ENCODE measurements at places on chromosomes 7 and 10.

- no peak for DNase-seq
Observed at GRCh38 chr7:108188724-108189123, 58.6 kb upstream of the LAMB4 start.

DNA sequence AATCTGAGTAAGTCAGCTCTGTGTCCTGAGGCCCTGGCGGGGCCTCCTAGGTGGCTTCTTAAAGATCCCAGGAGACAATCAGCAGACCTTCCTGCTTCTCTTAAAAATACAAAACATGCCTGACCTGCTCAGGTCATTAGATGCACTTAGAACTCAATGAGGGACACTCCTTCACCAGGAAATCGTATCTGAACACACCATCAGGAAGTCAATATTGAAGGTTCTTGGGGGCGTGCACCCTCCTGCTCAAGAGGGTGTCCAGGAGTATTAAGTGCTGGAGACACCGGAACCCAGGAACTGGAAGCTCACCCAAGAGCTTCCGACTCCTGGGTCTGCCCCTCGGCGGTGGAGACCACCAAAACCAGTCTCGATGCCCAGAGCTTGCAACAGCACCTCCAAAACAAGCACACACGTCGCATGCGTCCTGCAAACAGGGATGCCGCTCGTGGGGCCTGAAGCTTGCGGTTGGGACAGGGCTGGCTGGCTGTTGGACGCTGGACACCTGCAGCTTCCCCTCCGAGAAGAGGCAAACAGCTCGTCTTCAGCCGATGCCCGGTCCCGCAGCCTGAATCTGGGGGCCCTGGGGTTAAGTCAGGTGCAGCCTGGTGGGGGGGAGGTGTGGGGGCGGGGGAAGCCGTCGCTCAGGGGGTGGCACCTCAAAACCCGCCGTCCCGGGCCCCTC lies 803 bp downstream of the RAPGEF5 start:
- DNase-seq = no peak

DNA sequence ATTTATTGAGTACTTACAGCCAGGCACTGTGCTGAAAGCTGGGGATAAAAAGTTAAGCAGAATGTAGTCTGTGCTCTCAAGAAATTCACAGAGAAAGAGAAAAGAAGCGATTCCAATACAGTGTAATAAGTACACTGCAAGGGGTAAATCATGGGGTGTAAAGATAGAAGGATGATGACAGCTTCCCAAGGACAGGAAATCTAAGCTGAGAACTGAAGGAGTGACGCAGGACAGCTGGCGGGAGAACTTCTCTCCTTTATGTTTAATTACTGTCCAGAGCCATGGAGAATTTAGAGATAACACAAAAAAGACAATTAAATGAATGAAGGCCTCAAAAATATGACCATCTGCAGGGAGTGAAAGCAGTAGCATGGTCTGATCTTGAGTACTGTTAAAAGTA lies 34.8 kb downstream of the C7orf33 start:
- no peak for DNase-seq

DNA sequence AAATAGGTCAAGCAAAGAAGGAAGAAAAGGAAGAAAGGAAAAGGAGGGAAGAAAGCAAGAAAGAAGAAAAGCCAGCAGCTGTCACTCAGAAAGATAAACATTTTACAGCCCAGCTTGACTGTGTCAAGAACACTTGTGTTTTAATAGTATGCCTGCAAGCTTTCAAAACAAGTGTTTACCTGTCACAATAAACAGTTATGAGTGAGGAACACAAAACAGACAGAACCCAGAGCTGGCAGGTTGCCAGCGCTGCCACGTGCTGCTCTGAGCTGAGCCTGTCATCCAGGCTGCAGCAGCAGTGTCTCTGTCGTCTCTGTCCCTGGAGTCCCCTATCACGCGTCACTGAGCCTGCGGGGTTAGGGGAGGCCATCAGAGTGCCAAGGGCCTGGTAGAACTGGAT lies 827.6 kb upstream of the AUTS2 start:
- no peak for DNase-seq

GRCh38 chr7:126302639-126303038 lies 950.1 kb downstream of the GRM8 start:
- DNase-seq = no peak

- DNase-seq = no peak
Observed at GRCh38 chr10:132938472-132939339, 3.7 kb downstream of the CFAP46 start.

- DNase-seq = no peak
Observed at GRCh38 chr10:74056050-74056818, 58.3 kb downstream of the VCL start.
